Psoas muscle (tissue), 8 donors: ENCODE measurements at places on chromosomes 6 and 20. TPM values are rescaled to one million over a fixed set of nuclear protein-coding genes. Genes with fewer than 3 reads are reported as not detected.

The ABHD16B gene
- 3.2 TPM for polyA plus RNA-seq

The SLC16A10 gene
- 39.3 TPM for polyA plus RNA-seq

The LY6G6D gene
- polyA plus RNA-seq: not detected

The SIRPD gene
- not detected for polyA plus RNA-seq

The NPEPL1 gene
- 18.4 TPM for polyA plus RNA-seq

The PDE7B gene
- polyA plus RNA-seq: 2.0 TPM

The HTR1E gene
- not detected for polyA plus RNA-seq

The EMILIN3 gene
- polyA plus RNA-seq: 1.5 TPM
